Suppressor macrophage (primary cell): ENCODE measurements at places on chromosomes 11 and 22.

GRCh38 chr22:44735518-44736428 is 16.6 kb upstream of the ARHGAP8 start:
- DNase-seq: peak; percentile 86

- DNase-seq: no peak
These were observed 50.9 kb upstream of the LINC01488 start for GRCh38 chr11:69430566-69430965.

GRCh38 chr11:112784323-112785073 is 176.7 kb upstream of the NCAM1 start:
- DNase-seq: no peak

- no peak for DNase-seq
These were observed 113.5 kb downstream of the RRAS2 start for GRCh38 chr11:14245444-14245843.

DNA sequence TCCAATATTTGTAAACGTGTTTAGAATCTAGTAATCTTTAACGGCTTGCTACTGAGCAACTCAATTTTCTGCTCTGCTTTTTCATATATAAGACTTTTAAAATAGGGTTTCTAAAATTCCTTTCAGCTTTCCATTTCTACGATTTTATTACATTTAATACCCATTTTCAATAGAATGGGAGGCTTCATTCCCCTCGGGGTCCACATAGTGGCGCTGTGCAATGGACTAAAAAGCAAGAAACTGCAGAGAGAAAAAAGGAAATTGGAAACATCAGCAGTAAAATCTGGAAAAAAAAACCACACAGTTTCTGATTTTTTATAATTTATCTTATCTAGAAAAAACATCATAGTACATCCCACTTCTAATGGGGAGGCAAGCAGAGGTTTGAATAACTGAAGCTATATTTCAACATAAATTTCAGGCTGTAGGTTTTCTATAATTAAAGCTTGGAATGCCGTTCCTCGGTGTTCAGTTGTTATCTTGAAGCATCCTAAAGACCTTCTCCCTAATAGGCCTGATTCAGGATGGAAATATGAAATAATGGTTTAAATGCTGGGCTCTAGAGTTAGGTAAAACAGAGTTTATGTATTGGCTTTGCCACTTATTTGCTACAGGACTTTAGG is 18.7 kb upstream of the JHY start:
- DNase-seq: peak; percentile 75

- DNase-seq: no peak
These were observed 6.7 kb downstream of the DDI1 start for GRCh38 chr11:104043142-104043541.

- DNase-seq: peak; percentile 77
These were observed 21.0 kb downstream of the C22orf31 start for GRCh38 chr22:29040385-29041275.

DNA sequence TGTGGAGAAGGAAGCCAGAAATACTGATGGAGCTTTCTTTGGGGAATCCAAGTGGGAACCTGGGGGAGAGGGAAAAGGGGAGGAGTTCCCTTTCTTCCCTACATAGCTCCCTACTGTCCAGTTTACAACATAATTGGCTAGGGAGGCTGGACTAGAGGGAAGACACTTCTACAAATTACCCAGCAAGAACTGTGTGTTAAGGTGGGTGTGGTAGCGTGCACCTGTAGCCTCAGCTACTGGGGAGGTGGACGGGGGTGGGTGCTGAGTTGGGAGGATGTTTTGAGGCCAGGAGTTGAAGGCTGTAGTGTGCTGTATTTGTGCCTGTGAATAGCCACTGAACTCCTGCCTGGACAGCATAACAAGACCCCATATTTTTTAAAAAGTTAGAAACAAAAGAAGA is 74.0 kb downstream of the NAV2 start:
- no peak for DNase-seq

- no peak for DNase-seq
These were observed 11.3 kb upstream of the NELL1 start for GRCh38 chr11:20658135-20658534.

DNA sequence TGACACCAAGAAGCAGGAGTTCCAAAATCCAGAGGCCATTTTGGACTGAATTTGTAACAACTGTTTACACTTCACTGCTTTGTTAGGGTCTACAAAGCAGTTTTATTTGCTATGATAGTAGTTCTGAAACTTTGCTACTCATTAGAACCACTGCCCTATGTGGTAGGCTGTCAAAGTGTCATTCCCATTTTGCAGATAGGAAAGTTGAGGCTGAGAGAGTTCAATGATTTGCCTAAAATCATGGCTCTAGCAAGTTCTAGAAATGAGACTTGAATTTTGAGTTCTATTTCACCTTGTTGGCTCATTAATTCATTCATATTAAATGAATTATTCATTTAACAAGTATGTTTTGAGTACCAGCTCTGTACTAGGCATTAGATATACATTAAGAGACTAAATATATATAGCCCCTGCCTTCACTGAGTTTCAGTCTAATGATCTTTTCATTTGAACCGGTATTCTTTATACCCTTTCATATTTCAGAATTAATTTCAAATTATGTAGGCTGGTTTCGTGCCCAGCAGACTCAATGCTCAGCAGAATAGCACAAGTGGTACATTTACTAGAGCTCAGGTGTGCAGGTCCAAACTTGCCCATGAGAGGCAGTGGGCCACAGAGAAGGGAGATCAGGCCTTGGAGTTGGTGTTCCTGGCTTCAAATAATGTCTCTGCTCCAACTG is 93.5 kb downstream of the ME3 start:
- no peak for DNase-seq

GRCh38 chr11:113514856-113515255 is 39.7 kb upstream of the DRD2 start:
- no peak for DNase-seq

DNA sequence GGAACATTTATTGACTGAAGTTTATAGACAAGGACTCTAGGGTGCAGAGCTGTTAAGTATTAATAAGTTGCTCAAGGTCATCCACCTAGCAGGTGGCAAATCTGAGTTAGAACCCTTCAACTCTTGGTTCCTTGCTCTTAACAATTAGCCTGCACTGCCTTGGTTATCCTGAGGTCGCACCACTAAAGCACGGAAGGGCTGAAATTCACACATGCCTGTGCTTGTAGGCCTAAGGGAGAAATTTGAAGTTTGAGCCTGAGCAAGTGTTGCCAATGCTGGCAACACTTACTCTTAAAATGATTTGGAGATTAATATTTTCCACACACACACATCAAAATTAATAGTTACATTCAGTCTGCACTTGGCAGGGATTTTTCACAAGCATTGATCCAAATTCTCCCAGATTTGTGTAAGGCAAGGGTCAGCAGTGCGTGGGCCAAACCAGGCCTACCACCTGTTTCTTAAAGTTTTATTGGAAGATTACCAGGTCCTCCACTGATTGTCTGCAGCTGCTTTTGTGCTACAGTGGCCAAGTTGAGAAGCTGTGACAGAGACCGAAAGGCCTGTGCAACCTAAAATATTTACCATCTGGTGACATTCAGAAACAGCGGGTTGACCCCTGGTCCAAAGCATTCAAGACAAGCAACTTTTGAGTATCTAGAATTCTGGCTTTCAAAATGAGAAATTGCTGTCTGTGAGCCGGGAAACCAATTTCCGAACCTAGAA is 16.3 kb downstream of the APOL5 start:
- DNase-seq: no peak

- no peak for DNase-seq
These were observed 72.5 kb upstream of the SHANK2 start for GRCh38 chr11:71324788-71325417.

DNA sequence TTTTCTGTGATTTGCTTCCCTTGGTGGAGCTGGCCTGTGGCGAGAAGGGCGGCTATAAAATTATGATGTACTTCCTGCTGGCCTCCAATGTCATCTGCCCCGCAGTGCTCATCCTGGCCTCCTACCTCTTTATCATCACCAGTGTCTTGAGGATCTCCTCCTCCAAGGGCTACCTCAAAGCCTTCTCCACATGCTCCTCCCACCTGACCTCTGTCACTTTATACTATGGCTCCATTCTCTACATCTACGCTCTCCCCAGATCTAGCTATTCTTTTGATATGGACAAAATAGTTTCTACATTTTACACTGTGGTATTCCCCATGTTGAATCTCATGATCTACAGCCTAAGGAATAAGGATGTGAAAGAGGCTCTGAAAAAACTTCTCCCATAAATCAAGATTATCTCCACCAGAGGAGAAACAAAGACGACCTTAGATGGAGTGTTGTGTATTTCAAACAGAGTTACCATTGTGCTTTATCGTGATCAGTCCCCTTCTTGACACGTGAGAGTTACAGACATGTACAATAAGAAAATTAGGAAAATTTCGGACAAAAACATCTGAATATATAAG is 2.1 kb downstream of the OR9G1 start:
- DNase-seq: no peak

DNA sequence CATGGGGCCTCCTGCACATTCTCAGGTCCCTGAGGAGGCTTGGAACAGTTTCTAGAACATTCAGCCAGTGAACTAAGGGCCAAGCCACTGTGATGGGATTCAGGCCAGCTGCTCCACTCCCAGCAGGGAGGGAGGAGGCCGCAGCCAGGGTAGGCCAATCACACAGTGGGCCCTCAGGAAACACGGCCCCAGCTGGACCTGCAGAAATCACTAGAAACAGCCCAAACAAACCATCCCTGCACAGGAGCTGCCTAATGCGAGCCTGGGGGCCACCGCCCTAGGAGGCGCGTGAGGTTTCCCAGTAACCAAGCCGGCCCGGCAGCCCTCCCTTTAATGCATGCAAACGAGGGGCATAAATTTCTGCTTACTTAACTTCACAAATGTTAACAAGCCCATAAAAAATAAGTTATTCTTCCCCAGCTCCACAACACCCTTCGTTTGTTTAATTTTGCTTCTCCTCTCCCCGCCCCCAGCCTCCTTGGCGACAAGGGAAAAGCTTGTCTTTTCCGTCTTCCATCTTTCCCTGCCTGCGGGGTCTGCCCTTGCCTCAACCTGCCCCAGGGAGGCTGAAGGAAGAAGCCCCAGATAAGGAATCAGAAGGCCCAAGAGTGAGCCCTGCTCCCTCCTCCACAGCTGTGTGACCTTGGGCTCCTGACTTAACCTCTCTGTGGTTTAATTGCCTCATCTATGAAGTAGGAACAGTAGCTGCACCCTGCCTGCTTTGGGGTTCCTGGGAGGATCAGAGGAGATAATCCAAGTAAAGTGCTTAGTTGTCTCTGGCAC is 25.7 kb downstream of the ELFN2 start:
- no peak for DNase-seq

GRCh38 chr11:108589136-108589535 is 4.4 kb downstream of the EXPH5 start:
- DNase-seq: no peak

DNA sequence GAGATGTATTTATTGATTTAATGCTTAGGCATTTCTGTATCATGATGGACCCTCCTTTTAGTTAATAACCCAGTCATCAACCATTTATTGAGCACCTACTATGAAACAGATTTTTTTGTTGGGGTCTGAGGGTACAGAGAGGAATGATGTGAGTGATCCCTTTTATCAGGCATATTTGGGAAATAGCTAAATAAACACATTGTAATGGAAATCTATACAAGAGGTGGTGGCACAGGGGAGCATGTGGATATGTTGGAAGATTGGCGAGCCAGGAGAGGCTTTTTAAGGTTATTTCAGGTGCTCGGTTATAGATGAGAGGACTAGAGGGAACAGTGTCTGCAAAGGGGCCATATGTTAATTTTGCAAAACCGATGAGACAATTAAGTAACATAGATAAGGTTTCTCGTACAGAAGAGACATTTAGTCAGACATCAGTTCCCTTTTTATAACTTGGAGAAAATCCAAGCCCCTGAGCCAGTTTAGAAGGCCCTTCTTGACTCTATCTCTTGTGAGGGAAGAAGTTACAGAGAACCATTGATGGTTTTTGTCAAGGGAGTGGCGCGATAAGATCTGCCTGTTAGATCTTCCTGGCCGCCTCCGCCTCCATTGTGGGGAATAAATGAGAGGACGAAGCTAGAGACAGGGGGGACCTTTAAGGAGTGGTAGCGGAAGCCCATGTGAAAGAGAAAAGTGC is 2.0 kb downstream of the ATXN10 start:
- peak; percentile 26 for DNase-seq

- DNase-seq: no peak
These were observed 123.1 kb downstream of the MIAT start for GRCh38 chr22:26780521-26780920.

- DNase-seq: no peak
These were observed 4.5 kb upstream of the TPBGL start for GRCh38 chr11:75236062-75236461.

DNA sequence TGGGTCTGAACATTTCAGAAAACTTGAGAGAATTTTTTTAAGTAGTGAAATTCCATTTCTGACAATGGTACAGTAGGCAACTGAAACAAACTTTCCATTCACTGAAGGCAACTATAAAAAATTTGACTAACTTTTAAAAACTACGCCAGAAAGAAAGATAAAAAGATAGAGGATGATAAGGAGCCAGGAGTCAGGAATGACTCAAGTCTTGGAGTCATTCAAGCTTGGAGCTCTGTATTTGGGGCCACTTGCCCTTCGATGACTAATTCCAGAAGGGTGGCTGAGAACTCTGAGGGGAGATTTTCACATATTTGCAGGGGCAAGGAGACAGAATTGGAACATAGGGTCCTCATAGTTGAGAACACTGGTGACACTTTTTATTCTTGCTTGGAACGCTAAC is 1083.2 kb upstream of the CNTN5 start:
- DNase-seq: no peak

GRCh38 chr11:64971421-64972233 is at the start of gene MAJIN:
TSS of gene MAJIN (minus strand) at chr11:64972108. CDS start at chr11:64959405, 12,703 bp downstream.
- peak; percentile 90 for DNase-seq

DNA sequence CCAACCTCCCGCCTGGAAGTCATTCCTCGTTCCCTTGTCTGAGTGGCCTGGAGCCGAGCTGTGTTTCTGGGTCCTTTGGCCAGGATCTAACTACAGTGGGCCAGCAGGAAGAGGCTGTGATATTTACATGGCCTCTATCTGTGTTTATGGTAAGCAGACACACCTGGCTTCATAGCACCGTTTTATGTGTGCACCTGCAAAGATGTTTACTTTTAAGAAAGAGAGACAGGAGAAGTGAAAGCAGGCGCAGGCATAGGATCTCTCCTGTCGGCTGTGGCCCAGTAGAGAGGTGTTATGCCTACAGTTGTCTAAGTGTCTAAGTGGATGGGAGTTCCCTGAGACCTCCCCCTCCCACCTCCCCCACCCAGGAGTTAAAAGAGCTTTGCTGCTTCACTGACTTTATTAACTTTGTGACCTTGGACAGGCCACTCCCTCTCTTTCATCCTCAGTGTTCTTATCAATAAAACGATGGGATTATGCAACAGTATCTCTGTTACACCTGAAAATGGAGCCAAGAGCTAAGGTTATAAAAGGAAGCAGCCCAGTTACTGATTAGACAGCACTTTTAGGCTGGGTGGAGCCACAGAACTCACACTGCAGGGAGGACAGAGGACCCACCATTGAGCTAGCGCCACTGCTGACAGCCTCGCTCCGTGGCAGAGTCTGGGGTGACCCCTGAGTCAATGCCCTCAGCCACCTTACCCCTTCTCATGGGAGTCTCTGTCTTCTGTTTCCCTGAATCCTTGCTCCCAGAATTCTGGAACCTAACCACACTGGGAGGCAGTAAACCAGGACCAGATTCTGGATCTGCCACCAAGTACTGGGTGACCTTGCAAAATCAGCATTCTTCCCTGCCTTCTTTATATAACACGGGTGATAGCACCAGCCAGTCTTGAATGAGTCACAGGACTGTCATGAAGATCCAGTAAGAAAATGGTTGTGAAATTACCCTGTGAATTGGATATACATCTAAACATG is 22.0 kb downstream of the ST14 start:
- peak; percentile 86 for DNase-seq
